Stimulated activated CD4-positive, alpha-beta T cell treated with anti-CD3 and anti-CD28 coated beads, Interleukin-15, amount 100 ng/mL, for 24 hours (primary cell): ENCODE measurements at places on chromosomes 6 and 20.

DNA sequence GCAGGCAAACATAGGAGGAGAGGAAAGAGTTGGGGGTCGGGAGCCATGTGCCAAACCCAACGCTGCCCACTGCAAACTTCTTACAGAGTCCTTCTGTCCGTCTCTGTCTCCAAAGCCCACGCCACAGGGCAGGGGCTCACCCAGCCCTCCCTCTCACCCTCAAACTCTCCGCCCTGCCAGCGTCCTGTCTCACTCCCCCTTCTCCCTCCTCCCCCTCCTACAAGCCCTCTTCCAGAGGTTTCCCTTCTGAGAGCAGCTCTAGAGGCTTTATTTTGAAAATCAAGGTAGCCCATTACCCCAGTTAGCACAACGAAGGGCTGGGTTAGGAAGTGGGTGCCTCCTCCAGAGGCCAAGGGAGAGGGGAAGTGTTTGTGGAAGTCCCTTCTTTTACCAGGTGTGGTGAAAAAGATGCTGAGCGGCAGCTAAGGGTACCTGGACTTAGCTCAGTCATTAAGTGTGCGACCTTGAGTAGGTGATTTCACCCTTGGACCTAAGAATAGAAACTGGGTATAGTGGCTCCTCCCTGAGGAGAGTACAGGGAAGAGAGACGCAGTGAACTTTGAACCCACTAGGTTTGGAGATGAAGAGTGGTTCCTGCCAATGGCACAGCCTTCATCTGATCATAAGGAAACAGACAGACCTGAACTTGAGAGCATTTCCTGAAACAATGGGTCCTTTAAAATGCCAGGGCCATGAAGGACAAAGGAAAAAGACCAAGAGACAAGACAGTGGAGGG lies 123.8 kb downstream of the BANF2 start:
- no peak for DNase-seq

- no peak for DNase-seq
Observed at GRCh38 chr6:37695273-37695672, 2.4 kb downstream of the MDGA1 start.

DNA sequence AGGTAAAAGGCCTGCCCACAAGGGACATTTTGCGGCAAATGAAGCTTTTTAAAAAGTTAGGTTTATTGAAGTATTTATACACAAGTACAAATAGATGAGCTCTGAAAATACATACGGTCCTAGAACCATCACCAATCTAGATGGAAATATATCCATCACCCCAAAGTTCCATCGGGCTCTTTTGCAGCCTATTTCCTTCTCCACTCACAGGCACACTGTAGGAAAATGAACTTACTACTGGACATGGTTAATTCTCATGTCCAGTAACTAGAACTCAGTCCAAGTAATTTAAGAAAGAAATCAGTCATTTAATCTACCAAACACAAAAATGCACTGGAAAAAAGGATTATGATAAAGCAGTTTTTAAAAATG lies 6.2 kb downstream of the PCNA start:
- no peak for DNase-seq

- DNase-seq: no peak
Observed at GRCh38 chr6:72238021-72238420, 351.7 kb downstream of the RIMS1 start.

DNA sequence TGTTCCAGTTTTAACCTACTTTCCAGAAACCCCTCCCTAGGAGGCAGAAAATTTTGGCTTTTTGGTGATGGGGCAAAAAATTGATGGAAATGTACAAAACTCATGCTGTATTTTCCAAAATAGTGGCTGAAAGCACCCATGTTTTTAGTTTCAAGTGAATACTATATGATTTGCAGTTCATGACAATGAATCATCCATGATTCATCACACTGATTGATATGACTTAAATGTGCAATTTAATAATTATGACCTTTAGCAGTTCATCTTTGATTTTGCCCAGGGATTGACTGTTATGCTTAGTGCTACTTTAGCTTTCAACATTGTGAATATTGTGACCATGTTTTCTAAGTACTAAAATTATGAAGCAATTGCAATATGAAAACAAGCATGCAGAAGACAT lies 478.7 kb downstream of the HTR1B start:
- no peak for DNase-seq

- DNase-seq: peak; percentile 77
Observed at GRCh38 chr6:41939848-41940758, 1.5 kb downstream of the CCND3 start.

DNA sequence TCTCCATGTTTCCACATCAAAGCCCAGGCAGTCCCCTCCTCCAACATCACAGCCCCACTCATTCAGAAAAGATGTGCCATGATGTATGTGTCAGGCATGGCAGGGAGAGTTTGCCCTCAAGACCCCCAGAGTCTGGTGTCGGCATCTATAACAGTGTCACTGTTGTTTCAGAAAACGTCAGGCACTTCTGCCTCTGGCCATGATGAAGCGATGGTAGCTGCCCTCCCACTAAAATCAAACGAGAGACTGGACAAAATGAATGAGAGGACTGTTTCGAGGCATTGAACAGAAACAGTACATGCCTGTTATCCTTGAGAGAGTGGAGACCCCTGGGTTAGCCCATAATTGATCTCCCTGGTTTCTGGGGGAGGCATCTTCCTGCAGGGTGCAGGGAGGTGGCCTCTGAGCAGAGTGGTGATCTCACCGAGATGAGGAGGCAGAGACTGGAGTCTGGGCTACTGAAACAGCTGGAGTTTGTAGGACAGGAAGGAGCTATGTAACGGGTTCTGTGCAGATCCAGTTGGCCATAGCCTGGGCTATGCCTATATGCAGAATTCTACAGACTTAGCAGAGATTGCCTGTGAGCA lies 144.5 kb downstream of the SYCP2 start:
- no peak for DNase-seq
